ENCODE measurements at places on chromosomes 2 and 18. TPM values are rescaled to one million over a fixed set of nuclear protein-coding genes. Genes with fewer than 3 reads are reported as not detected.

- H3K27ac ChIP-seq = no peak overlapping the region
- no peak overlapping the region for H3K4me3 ChIP-seq
- DNase-seq = no peak
- H3K4me1 ChIP-seq = no peaks in the 10 kb centered on the region
- H3K27me3 ChIP-seq = no peaks in the 10 kb centered on the region
These were observed 69.3 kb downstream of the NRP2 start for GRCh38 chr2:205751569-205752031.

GRCh38 chr2:53247956-53248735 is 519.5 kb upstream of the CHAC2 start:
- no peak for DNase-seq
- H3K4me1 ChIP-seq = no peaks in the 10 kb centered on the region
- H3K4me3 ChIP-seq = no peak overlapping the region
- no peaks in the 10 kb centered on the region for H3K27me3 ChIP-seq
- H3K36me3 ChIP-seq = no peaks in the 10 kb centered on the region

DNA sequence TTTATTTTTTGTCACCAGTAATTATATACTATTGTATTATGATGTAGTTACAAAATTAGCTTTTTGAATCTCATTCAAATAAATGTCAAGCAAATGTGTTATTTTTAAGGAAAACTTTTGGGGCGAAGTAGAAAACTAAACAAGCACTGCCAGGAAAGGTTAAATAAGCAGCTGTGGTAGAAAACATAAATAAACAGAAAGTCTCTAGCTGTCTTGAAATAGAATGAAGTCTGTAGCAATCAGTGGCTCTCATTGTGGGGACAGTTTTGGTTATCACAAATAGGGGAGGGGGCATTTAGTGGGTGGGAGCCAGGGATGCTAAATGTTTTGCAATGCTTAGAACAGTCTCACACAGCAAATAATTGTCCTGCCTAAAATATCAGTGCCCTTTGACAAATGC is 3.4 kb downstream of the INSIG2 start:
- no peak overlapping the region for H3K4me3 ChIP-seq
- H3K27me3 ChIP-seq = no peaks in the 10 kb centered on the region
- no peak overlapping the region for H3K27ac ChIP-seq
- H3K4me1 ChIP-seq = no peaks in the 10 kb centered on the region

The DCDC2C gene
- total RNA-seq = not detected

GRCh38 chr2:127379712-127380355 is 7.9 kb downstream of the MAP3K2 start:
- no peaks in the 10 kb centered on the region for H3K36me3 ChIP-seq
- H3K4me3 ChIP-seq = no peak overlapping the region
- no peak for DNase-seq
- H3K27me3 ChIP-seq = no peaks in the 10 kb centered on the region

GRCh38 chr2:186523791-186524190 is 37.7 kb downstream of the ZC3H15 start:
- no peaks in the 10 kb centered on the region for H3K27me3 ChIP-seq
- H3K4me1 ChIP-seq = no peaks in the 10 kb centered on the region
- no peak for DNase-seq
- no peak overlapping the region for H3K27ac ChIP-seq
- no peak overlapping the region for H3K4me3 ChIP-seq

- no peaks in the 10 kb centered on the region for H3K4me1 ChIP-seq
- no peaks in the 10 kb centered on the region for H3K36me3 ChIP-seq
- DNase-seq = no peak
- H3K27me3 ChIP-seq = no peaks in the 10 kb centered on the region
- H3K4me3 ChIP-seq = no peak overlapping the region
- H3K27ac ChIP-seq = no peak overlapping the region
These were observed 127.5 kb downstream of the COL4A4 start for GRCh38 chr2:227036527-227036926.

The IL18RAP gene
- not detected for total RNA-seq
